ENCODE measurements at places on chromosomes 13 and 19.

GRCh38 chr13:38944219-38944618, 46.4 kb downstream of the STOML3 start:
- no peak for DNase-seq

- DNase-seq = no peak
These were observed 46.2 kb upstream of the SOX21 start for GRCh38 chr13:94758436-94758960.

- DNase-seq = peak; percentile 12
These were observed 23.7 kb upstream of the SHISA2 start for GRCh38 chr13:26075498-26075897.

- DNase-seq = peak; percentile 62
These were observed 6.5 kb upstream of the HSD17B14 start for GRCh38 chr19:48842789-48843162.

DNA sequence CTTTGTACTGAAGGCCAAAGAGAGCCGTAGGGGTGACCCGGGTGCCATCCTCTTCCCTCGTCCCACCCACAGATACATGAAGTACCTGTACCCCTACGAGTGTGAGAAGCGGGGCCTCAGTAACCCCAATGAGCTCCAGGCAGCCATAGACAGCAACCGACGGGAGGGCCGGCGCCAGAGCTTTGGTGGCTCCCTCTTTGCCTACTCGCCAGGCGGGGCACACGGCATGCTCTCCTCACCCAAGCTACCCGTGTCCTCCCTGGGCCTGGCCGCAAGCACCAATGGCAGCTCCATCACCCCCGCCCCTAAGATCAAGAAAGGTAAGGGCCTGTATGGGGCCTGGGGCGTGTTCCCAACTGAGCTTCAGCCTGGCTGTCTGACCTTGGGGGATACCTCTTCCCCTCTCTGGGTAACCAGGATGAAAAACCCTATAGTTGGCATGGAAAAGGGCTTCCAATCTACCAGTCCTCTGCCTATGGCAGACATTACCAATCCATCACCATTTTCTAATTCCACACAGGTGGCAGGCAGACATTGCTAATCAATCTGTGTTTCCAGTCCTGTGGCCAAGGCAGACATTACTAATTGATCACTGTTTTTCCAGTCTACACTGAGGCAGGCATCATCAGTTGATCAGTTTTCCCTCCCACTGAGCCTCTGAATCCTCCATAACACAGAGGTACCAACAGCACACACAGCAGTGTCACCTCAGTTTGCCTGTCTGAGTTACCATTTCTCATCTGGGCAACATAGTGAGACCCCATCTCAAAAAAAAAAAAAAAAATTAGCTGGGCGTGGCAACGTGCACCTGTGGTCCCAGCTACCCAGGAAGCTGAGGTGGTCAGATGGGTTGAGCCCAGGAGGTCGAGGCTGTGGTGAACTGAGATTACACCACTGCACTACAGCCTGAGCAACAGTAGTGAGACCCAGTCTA, 19.1 kb upstream of the WDR18 start:
- DNase-seq = no peak
